NCI-H1930 (cell line): ENCODE measurements at places on chromosomes 5 and 9.

DNA sequence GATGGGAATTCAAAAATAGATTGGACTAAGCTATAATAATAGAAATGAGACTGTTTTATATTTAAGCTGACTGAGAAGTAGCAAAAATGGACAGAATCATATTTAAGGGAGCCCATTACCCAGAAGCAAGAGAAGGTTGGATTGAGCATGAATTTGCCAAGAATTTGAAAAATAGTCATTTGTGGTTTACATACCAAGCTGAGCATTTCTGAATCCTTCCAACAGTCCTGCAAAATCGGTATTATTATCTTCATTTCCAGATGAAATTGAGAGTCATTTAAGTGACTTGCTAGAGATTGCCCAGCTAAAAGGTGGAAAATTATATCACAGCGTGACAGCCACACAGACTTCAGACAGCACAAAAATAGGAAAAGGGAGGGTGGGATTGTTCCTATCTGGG lies 48.4 kb downstream of the TNFSF15 start:
- DNase-seq: no peak

- no peak for DNase-seq
Observed at GRCh38 chr5:123156577-123157296, 67.7 kb downstream of the PRDM6 start.

GRCh38 chr9:125145425-125145824 lies 2.1 kb upstream of the SCAI start:
- DNase-seq: no peak

GRCh38 chr5:76274571-76274970 lies 128.5 kb upstream of the IQGAP2 start:
- no peak for DNase-seq

GRCh38 chr9:33117306-33117705 lies 40.8 kb upstream of the SMU1 start:
- no peak for DNase-seq

- DNase-seq: no peak
Observed at GRCh38 chr9:114370251-114370967, 17.4 kb downstream of the AKNA start.

DNA sequence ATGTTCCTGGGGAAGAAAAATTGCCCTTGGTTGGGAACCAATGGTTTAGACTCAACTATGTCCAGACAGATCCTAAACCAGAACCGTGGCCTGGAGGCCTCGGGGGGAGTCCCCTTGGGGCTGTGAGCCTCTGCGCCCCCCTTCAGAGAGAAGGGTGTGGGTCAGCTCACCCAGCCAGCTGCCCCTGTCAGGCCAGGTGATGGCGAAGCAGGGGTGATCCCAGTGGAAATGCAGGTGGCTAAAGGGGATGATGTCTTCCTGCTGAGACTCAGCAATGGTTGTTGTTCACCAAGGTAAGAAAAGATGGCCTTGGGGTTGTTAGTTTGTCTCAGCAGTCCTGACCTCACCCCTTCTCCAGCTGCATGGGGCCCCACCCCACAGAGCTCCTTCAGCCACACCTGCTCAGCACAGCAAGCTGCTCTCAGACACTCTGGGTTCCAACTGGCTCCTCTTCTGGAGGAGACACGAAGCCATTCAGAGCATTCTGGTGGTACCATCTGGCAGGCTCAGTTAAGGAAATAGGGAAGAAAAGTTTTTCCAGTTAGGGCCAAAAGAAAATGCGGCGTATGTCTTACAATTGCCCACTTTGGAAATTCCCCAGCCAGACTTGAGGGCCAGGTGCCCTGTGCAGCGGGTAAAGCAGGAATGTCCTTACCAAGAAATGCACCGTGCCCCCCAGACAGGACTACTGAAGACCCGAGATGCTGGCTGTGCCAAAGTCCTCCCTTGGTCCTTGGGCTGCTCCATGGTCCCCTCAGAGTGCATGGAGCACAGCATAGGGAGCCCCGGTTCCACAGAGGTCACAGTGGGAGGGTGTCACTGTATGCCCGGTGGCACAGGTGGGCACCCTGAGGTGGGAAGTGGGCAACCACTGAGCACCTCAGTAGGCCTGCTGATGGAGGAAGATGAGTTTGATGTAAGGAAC lies 90.2 kb downstream of the NSUN2 start:
- no peak for DNase-seq

- no peak for DNase-seq
Observed at GRCh38 chr5:113071401-113071800, 94.8 kb downstream of the DCP2 start.

- no peak for DNase-seq
Observed at GRCh38 chr9:103985077-103985476, 109.0 kb upstream of the SMC2 start.

- no peak for DNase-seq
Observed at GRCh38 chr5:119031011-119031886, 39.6 kb upstream of the DMXL1 start.

DNA sequence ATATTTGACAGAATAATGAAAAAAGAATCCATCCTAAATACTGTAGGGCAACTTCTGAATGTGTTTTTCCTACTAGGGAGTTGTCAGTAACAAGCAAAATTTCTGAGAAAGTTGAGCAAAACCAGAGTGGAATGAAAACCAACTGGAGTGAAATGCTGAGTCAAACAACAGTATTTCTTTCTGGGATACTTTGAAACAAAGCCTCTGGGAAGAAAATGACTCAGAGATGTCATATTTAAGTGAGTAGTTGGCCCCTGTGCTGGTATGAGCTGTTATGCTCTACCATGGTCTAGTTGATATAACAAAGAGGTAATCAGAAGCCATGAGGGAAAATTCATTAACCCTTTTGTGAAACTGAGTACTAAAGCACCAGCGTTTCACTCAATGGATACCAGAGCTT lies 372.1 kb upstream of the C9orf72 start:
- no peak for DNase-seq

DNA sequence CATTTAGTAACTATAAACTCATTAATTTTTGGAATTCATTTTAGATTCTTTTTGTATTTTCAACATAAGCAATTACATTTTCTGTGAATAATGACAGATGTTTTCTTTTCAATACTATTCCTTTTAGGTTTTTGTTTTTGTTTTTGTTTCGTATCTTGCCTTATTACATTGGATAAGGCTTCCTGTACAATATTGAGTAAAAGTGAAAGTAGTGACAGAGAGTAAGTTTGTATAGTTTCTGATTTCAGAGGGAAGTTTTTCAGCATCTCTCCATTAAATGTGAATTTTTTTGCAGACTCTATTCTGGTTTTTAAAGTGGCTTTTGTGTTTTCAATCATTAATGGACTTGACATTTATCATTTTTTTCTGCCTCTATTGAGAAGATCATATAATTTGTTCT lies 12.8 kb upstream of the CAMK4 start:
- DNase-seq: no peak

- DNase-seq: no peak
Observed at GRCh38 chr9:98108531-98109031, 10.4 kb downstream of the TRIM14 start.

DNA sequence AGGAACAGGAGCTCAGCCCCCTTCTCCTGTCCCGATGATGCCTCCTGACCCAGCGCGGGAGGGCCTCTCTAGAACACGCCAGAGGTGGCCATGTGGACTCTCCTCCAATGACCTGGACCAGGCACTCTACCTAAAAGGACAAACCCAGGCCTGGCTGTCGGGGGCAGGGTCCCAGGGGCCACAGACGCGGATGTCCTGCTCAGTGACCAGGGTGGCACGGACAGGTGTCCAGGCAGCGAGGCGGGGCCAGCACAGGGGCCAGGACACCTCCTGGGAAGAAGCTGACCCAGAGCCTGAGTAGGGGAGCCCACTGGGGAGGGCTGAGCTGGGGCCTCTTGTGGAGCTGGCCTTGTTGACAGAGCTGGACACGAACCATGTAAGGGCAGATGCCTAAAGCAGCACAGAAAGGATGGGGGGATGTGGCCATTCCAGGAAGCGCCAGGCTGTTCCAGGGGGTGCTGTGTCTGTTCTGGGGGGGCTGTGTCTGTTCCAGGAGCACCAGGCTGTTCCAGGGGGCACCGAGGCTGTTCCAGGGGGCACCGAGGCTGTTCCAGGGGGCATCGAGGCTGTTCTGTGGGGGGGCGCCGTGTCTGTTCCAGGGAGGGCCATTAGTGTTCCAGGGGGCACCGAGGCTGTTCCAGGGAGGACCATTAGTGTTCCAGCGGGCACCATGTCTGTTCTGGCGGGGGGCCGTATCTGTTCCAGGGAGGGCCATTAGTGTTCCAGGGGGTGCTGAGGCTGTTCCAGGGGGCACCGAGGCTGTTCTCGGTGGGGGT lies 30.5 kb downstream of the EXD3 start:
- no peak for DNase-seq

DNA sequence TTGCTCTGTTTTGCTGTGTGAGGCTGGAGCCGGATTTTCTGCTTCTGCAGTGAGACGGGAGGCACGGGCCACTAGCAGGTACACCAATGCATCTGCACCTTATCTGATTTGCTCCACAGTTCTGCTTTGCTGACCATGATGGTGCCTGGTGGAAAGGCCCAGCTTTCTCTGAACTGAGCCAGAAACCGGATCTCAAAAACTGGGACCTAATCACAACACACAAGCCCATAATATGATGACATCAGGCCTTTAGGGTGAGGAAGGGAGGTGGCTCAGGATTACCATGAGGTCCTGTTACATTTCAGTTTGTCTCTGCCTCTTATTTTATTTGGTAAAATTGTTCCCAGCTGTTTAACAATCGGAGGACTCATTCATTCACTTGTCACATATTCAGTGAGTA lies 49.8 kb downstream of the FGF1 start:
- DNase-seq: no peak

DNA sequence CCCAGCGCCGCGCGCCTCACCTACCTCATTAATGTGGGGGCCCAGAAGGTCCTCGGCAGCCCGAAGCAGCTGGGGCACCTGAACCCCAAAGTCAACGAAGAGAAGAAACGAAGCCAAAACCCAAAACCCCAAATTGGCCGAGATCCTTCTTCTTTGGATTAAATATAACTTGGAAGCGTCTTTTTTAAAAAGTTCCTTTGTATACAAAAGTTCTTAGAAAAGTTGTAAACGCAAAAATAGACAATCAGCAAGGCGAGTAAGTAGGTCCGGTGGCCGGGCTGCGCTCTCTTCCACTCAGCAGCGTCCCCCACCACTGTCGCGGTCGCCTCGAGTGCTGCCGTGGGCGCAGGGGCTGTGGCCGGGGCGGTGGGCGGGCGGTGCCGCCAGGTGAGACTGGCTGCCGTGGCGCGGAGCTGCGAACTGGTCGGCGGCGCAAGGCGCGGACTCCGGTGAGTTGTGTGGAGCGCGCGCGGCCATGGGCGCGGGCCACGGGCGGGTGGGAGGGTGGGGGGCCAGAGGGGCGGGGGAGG lies 360 bp downstream of the KLF4 start:
- DNase-seq: no peak

- DNase-seq: no peak
Observed at GRCh38 chr9:104927912-104928740, at the start of gene ABCA1. Gene ABCA1 (minus strand): TSS chr9:104928155. CDS start chr9:104903679, 24,476 bp downstream.

GRCh38 chr9:4865681-4866080 lies 72.9 kb downstream of the RCL1 start:
- no peak for DNase-seq

GRCh38 chr9:127875306-127875966 lies 2.0 kb downstream of the AK1 start:
- DNase-seq: no peak

- DNase-seq: no peak
Observed at GRCh38 chr5:139733010-139733688, 62.5 kb upstream of the PSD2 start.

GRCh38 chr9:91212596-91213243 lies 149.0 kb downstream of the AUH start:
- no peak for DNase-seq

GRCh38 chr5:103808464-103809106 lies 246.0 kb upstream of the NUDT12 start:
- no peak for DNase-seq

DNA sequence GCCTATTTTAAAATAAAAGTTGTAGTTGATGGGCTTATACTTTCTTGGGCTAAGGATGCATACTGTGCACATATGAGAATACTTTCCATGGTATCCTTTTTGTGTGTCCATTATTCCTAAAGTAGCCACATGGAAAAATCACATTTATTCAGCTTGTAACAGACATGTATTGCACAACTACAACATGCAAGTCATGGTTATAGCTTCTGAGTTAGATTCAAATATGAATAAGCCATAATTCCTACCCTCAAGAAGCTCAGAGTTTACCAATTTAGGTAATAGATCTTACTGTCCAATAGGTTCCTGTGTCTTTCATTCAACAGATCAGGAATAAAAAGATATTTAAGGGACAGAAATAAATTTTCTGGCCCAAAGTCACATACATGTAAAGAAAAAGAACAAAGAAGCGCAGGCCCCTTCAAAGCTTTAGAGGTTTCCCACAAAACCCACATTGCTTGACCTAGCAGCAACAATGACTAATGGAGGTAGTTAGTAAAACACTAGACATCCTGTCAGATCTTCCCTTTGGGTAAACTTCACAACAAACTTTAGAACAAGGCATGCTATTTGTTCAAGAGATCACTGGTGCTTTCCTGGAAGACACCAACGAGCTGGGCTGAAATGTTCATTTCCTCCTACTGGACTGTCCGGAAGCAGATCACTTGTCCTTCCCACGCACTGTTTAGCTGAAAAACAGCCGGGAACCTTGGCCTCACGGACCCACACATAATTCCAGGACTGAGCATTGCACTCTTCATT lies 78.4 kb upstream of the ITGA1 start:
- no peak for DNase-seq

DNA sequence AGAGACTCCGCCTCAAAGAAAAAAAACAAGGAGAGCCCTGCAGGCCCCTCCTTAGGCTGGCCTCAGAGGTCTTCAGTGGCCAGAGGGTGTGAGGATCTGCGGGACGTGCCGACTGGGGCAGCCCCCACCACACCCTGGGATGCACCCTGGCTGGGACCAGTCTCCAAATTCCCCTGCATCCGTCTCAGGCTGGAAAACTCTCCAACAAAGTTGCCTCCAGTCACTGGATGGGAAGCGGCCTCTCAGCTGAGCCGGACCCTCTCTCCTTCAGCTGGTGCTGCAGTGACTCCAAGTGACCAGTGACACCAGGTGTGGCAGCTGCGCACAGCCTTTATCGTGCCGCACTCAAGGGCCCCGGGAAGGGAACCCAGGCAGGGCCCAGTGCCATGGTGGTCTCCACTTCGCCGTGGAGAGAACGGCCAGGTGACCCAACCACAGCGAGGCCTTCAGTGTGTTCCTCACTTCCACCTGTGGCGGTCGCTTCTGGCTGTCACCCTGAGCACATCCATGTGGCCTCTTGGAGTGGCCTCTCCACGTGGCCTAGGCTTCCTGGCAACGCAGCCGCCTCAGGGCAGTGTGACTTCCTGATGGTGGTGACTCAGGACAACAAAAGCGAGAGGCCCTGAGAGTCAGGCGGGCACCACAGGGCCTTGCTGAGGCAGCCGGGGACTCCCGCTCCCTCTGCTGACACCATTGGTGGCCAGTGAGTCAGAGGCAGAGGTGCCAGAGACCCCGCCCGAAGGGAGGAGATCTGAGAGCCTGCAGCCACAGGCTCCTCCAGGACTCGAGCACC lies 19.3 kb upstream of the CAMSAP1 start:
- no peak for DNase-seq

- no peak for DNase-seq
Observed at GRCh38 chr5:132184588-132184987, 43.1 kb downstream of the P4HA2 start.

DNA sequence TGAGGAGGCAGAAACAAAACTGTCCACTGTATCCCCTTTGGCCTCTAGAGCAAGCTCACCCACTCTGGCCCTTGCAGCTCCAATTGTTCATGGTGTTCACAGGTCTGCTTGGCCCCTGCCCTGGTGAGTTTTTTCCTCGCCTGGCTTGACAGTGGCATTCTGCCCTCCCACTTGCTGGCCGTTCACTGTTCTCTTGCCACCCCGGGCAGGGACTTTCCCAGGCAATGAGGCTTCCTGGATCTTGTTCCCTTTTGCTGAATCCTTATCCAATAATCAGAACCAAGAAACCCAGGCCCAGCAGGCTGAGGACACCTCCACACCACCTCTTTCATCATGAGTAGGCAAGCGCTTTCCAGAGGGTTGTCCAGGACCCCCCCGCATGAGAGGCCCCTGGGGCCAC lies 31.2 kb downstream of the ZNF618 start:
- DNase-seq: no peak
